ENCODE measurements at places on chromosomes 13 and 19. TPM values are rescaled to one million over a fixed set of nuclear protein-coding genes. Genes with fewer than 3 reads are reported as not detected.

DNA sequence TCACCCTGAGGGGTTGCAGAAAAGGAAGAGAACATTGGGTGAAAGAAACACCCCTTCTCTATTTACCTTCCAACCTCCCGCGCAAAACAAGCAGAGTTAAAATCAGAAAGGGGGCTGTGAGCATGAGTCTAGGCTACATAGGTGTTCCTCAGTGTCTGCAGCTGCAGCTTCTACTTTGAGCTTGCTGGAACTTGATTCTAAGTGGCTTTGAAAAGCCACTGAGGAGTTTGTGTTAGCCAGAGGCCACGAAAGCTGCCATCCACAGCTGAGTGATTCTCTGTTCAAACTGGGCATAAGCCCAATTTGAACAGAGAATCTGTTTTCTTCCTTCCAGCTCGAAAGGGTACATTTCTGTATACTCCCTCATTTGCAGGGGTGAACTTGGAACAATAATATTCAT lies 343.9 kb downstream of the PCDH9 start:
- DNase-seq, result no peak

AMER2 gene
- total RNA-seq, result 0.13 TPM

GRCh38 chr19:40811478-40812341 lies 12.7 kb downstream of the EGLN2 start:
- DNase-seq, result peak; percentile 64

- no peak for DNase-seq
These were observed 38.4 kb downstream of the ZDHHC20 start for GRCh38 chr13:21420706-21421105.

CHAMP1 gene
- 10.0 TPM for total RNA-seq

DNA sequence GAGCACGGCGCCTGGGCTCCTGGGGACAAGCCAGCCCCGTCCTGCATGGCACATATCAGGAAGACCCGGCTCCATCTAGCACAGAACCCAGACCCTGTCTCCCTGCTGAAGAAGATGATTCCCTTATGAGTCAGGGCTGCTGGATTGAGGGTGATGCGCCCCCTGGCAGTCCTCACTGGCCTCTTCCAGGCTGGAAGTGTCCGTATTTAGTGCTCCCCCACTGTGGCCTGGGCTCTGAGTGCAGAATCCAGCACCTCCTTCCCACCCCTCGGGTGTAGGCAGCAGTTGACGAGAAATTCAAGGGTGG lies 14.9 kb downstream of the COMP start:
- DNase-seq, result no peak

TMEM91 gene
- 74.0 TPM for total RNA-seq

CNN1 gene
- total RNA-seq, result 26.0 TPM

- DNase-seq, result no peak
These were observed 28.8 kb downstream of the ACTN4 start for GRCh38 chr19:38676023-38676877.

TMPRSS9 gene
- total RNA-seq, result not detected

DNA sequence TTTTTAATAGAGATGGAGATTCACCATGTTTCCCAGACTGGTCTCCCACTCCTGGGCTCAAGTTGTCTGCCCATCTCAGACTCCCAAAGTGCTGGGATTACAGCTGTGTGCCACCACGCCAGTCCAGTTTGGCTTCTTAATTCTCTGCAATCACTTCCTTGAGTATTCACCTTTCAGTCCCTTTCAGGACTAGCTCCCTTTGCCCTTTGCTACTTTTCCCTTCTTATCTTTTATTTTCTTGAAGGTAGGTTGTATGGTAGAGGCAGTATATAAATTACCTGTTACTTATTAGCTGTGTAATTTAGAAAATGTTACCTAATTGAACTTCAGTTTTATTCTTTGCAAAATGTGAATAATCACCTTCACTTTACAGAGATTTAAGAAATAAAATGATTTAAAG lies 285.8 kb downstream of the FGF9 start:
- DNase-seq, result no peak

- DNase-seq, result no peak
These were observed 61.8 kb downstream of the MYO9B start for GRCh38 chr19:17137417-17137816.

DNA sequence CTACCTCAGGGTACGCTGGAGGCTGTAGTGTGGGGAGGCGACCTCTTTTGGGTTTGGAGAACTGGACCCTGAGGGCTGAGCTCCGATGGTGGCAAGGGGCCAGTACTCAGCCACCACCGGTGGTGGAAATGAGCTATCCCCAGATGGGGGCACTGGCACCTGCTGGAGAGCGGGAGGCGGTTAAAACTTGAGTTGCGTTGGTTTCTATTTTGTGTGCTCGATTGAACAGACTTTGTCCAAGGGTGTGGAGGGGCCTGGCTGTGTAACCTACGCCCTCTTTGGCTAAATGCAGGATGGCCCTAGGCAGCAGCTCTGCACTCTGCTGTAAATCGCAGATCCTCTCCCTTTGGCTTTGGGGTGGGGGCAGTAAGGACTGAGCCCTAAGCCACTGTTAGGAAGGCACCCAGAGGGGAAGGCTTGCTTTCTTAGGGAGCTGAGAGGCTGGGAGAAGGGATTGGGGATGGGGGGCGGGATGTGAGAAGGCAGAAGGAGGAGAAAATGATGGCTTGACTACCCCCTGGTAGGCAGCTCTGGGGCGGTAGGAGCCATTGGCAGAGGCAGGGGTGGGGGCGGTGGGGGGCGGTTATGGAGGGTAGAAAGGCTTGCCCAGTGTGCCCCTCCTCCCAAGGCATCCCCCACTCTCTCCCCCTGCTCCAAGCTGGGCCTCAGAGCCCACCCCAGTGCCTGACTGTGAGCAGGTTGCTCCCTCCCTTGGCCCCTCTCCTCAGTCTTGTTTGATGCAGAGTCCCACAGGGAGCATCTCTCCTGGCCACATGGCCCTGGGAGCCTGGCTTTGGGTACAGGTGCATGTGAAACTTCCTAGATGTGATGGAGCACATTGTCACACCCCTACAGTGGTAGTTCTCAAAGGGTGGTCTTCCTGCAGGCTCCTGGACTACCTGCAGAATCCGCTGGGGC lies 5.0 kb downstream of the VSTM2B start:
- peak; percentile 33 for DNase-seq

DNA sequence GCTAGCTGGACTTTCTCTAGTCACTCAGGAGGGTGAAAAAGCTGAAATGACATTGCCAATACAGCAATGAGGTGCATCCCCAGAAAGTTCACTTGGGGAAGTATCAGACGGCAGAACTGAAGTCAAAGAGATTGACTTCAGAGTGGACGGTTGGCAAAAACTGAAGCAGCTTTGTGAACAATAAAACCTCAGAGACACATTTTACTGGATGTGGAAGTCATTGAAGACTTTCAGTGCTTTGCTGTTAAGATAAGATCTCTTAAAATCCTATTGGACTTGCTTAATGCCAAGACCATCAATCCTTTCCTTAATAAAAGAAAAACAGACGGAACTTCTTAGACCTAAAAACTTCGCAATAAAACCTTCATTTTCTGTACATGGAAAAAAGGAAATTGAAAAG lies 103.7 kb downstream of the ABCC4 start:
- DNase-seq, result no peak

- DNase-seq, result no peak
These were observed 66.0 kb upstream of the TNFRSF19 start for GRCh38 chr13:23504180-23504579.

DNA sequence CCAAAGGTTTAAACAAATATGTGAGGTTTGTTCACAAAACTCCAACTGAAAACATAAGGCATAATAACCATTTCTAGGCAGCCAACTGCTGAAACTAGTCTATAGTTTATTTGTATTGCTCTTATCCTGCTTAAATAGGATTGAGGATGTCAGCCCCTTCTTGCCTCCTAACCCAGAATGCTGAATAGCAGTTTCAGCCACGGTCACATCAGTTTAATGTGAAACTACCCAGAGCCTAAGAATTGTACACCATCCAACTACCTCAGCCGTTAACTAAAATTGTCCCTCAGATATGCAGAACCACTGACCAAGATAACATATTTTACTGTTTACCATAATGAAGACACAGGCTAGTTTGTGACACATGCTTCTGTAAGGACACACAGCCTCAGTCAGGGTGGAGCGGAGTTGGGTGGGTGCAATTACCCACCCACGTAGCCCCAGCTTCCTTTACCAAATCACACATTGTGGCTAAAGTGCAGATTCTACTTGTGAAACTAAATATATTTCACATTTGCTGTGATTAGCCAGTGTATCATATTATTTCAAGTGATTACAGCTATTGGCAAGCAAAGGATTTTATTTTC lies 259.9 kb downstream of the EFNB2 start:
- no peak for DNase-seq

GRCh38 chr13:53090461-53090860 lies 61.8 kb downstream of the OLFM4 start:
- no peak for DNase-seq

DNA sequence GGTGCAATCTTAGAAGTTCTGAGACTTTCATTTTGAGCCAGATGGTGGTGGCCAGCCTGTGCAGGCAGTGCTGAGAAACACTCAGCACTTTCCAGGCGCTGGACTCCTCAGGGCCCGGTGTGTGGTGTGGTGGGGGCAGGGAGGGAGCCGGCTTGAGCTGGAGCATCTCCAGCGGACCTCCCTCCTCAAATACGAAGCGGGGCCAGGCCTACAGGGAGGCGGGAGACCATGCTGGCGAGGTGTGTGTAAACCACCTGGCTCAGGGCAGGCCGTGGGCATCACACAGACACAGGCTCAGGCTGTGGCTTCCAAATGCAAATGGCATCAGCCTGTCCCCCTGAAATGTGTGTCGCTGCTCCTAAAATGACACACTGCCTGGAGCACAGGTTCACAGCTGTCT lies 33.3 kb upstream of the RANBP3 start:
- DNase-seq, result no peak

KLK4 gene
- not detected for total RNA-seq

GRCh38 chr13:51502153-51502651 lies 49.4 kb upstream of the INTS6 start:
- no peak for DNase-seq

LYL1 gene
- 2.2 TPM for total RNA-seq

TSSK6 gene
- 3.8 TPM for total RNA-seq

DNA sequence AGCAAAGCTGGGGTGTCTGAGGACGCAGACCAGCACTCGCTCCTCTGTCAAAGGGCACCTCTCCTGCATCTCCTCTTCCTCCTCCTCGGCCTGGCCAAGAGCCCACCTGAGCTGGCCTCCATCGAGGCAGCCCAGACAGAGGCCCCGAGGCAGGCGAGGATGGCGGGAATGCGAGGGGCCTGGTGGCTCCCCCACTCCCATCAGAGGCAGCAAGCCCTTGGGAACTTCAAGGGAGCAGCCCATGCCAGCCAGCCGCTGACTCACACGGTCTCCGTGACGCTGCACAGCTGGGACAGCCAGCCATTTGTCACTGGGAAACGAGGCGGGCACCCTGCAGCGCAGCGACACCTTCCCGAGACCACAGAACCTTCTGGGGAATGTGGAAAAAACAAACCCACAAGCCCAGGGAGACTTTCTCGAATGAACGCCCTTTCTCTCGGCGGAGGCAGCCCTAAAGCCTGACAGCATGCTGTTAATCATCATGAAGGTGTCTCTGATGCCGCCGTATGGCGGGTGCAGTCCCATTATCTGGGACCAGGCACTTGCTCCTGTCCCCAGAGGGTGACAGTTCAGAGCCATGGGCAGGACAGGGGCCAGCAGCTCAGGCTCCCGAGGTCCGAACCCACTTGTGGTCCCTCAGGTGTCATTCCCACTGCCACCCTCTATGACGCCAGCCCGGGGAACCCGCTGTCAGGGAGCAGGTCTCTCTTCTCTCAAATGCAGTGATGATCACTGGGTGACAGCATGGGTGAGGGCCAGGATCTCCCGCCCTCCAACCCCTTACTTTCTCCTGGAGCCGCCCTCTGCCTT lies 53.0 kb downstream of the PEPD start:
- peak; percentile 75 for DNase-seq

DNA sequence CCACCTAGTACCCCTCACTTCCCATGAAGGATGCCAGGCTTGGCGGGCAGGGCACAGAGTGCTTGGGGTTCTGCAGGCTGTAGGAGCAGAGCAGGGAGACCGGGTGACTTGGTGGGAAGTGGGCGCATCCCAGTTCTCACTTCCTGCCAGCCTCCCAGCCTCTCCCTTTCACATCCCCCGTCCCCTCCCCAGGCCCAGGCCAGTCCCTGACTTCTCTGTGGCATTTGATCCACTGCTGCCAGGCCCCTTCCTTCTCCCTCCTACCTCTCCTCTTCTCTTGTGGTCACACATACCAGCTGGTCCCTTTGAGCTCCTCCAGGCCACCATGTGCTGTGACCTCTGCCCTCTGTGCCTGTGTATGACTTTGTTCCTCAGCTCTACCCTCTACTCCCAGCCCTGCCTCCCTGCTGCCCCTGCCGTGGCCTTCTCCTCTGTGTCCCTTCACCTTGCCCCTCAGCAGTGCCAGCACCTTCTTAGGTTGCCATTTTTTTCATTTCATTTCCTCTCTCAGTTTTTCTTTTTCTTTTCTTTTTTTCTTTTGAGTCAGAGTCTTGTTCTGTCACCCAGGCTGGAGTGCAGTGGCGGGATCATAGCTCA lies 19.5 kb downstream of the MYO1F start:
- DNase-seq, result no peak

- no peak for DNase-seq
These were observed 62.3 kb downstream of the KCTD15 start for GRCh38 chr19:33859016-33859415.

- no peak for DNase-seq
These were observed 3.3 kb downstream of the FCGRT start for GRCh38 chr19:49515767-49516166.

CACNG7 gene
- not detected for total RNA-seq

PDX1 gene
- not detected for total RNA-seq

SLITRK6 gene
- total RNA-seq, result 14.6 TPM

SHISA7 gene
- total RNA-seq, result not detected

DNA sequence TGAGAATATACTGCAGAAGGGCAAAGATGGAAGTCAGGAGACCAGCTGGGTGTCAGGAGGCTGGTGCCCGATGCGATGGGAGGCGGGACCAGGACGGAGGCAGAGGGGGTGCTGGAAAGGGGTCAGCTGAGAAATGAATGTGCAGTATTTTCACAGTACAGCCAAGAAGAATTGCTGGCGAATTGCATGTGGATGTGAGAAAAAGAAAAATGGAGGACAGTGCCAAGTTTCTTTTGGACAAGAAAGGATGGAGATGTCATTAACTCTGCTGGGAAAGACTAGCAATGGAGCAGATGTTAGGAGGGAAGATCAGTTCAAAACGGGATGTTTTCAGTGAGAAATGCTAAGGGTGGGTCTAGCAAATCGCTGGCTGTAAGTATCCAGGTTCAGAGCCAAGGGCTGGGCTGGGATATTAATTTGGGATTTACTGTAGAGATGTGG lies 7.0 kb downstream of the CRYL1 start:
- no peak for DNase-seq

GRCh38 chr19:7997809-7998480 lies 7.5 kb downstream of the ELAVL1 start:
- no peak for DNase-seq

- DNase-seq, result no peak
These were observed 5.5 kb upstream of the POU4F1 start for GRCh38 chr13:78608688-78609463.

GRCh38 chr13:105220881-105221280 lies 1314.6 kb downstream of the EFNB2 start:
- DNase-seq, result no peak
